Panc1 (cell line): ENCODE measurements at places on chromosomes 1 and 21. TPM values are rescaled to one million over a fixed set of nuclear protein-coding genes. Genes with fewer than 3 reads are reported as not detected.

DNA sequence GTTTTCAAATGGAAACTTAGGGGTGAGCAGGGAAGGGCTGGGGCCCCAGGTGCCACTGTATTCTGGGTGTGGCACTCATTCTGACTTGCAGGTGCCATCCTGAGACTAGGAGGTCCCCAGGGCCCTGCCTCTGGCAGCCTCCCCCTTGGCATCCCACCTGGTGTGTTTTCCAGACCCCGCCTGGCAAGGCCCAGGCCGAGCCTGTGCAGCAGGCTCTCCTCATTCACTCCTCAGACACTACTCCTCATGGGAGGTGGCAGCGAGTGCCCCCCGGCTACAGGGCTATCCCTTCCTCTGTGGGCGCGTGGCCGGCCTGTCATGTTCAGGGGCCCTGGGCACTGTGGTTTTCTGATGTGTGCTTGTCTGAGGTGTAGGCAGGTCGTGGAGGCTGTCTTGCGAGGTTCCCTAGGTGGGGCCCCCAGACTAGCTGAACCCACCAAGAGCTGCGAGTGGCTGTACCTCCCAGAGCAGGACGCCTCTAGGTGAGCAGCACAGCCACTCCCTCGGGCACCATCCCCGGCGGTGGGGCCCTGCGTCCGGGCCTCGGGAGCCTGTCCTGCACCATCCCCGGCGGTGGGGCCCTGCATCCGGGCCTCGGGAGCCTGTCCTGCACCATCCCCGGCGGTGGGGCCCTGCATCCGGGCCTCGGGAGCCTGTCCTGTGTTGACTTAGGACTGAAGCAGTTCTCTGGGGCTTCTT, 13.2 kb downstream of the SLX9 start:
- H3K4me3 ChIP-seq, result no peak overlapping the region
- no peaks in the 10 kb centered on the region for H3K27me3 ChIP-seq
- no peak overlapping the region for H3K27ac ChIP-seq
- H3K4me1 ChIP-seq, result peaks cover 18% of the 10 kb centered on the region

- no peak for DNase-seq
- H3K27me3 ChIP-seq, result no peaks in the 10 kb centered on the region
- H3K27ac ChIP-seq, result no peak overlapping the region
- H3K36me3 ChIP-seq, result no peaks in the 10 kb centered on the region
Measured at GRCh38 chr1:102919659-102920058, 188.7 kb downstream of the COL11A1 start.

DNA sequence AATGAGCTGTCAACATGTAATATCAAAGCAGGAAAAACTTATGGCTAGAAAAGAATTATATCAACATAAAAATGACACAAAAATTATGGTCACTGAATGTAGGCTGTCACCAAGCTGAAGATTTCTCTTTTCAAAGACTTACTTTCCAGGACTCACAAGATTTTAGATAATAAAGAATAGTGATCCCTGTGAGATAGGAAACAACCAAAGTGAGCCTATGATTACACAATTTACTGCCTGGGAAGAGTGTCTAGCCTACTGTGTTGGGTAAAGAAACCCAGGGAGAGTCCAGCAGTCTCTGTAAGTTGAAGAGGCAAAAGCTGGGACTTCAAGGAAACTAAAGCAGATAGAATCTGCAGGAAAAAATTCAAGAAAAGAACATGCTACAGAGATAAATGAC, 20.2 kb upstream of the RGS1 start:
- DNase-seq, result no peak
- H3K27me3 ChIP-seq, result no peaks in the 10 kb centered on the region
- no peak overlapping the region for H3K27ac ChIP-seq
- no peaks in the 10 kb centered on the region for H3K36me3 ChIP-seq

The ADGRL4 gene
- total RNA-seq, result not detected

The SLC44A3 gene
- total RNA-seq, result 1.3 TPM
